ENCODE measurements at places on chromosomes 13 and 19.

DNA sequence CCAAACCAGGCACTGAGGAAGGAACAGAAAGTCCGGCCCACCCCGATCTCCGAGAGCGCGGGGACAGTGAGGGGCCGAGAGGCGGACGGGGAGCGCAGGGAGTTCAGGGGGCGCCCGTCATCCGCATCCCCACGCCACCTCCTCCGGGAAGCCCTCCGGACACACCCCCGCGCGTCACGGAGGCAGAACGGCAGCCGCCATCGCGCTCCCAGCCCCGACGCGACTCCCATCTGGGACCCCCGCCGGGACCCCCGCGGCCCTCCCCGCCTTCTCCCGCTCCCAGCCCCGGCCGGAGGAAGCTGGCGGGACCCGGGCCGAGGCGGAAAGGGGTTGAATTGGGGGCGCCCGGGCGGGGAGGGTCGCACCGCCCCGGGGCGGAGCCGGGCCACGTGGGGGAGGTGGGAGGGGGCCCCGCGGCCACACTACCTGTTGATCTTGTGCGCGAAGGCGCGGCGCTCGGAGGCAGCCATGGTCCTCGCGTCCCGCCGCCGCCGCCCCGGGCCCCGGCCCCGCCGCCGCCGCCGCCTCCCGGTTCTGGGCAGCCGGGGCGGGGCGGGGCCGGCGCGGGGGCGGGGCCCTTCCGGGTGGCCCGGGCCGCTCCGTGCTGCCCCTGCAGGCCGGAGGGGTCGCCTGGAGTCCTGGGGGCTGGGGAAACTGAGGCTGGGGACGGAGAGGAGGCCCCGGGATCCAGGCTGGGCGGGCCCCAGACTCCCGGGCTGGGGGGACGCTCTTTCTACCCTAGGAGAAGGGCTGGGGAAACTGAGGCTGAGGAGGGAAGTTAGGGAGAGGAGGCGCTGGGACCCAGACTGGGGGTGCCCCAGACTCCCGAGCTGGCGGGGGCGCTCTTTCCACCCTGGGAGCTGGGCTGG lies at the start of gene DOCK6:
DOCK6 (minus strand) TSS at position 554 of the 869 bp plus-strand sequence; CDS start at position 470, 84 bp downstream.
- H3K36me3 ChIP-seq: no peaks in the 10 kb centered on the region
- H3K27ac ChIP-seq: no peak within 1 kb of the TSS
- peak within 1 kb of the TSS; percentile 56 for H3K4me3 ChIP-seq
- DNase-seq: no peak
- H3K4me1 ChIP-seq: peaks cover 9% of the 10 kb centered on the region

DNA sequence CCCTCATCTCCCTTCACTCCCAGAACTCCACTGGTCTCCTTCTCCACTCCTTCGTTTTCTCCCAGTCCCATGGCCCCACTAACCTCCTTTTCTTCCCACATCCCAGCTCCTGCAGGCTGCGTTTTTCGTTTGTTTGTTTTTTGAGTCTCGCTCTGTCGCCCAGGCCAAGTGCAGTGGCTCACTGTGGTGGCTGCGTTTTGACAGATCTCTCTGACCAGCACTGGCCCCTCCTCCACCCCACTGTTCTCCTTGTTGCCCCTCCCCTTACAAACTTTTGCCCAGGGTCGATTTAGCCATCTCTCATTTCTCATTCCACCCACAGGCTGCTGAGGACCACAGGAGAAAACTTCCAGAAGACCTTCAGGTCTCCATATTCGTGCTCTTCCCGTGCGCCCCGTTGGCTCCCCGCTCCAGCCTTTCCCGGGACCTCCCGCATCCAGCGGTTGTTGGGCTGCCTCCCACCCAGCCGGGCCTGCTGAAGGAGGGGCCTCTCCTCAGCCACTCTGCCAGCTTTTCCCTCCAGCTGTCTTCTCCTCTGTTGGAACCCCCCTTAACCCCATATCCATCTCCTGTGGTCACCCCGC lies 40.6 kb upstream of the GJB6 start:
- H3K36me3 ChIP-seq: no peaks in the 10 kb centered on the region
- H3K27me3 ChIP-seq: no peaks in the 10 kb centered on the region
- no peak overlapping the region for H3K27ac ChIP-seq
- no peak overlapping the region for H3K4me3 ChIP-seq
- no peaks in the 10 kb centered on the region for H3K4me1 ChIP-seq

GRCh38 chr19:872266-872951 lies 12.9 kb downstream of the CFD start:
- peak overlapping the region; percentile 59 for H3K27ac ChIP-seq
- peak; percentile 78 for DNase-seq
- H3K36me3 ChIP-seq: peaks cover 35% of the 10 kb centered on the region
- H3K4me3 ChIP-seq: peak overlapping the region; percentile 29

DNA sequence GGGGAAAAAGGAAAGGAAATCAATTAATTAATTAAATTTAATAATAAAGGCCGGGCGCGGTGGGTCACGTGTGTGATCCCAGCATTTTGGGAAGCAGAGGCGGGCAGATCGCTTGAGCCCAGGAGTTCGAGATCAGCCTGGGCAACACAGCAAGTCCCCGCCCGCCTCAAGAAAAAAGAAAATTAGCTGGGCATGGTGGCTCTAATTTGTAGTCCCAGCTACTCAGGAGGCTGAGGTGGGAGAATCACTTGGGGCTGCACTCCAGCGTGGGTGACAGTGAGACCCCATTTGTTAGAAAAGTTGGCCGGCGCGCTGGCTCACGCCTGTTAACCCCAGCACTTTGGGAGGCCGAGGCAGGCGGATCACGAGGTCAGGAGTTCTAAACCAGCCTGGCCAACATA lies 733 bp upstream of the CD320 start:
- H3K4me1 ChIP-seq: peaks cover 22% of the 10 kb centered on the region
- DNase-seq: no peak
- H3K27me3 ChIP-seq: no peaks in the 10 kb centered on the region
- peaks cover 34% of the 10 kb centered on the region for H3K36me3 ChIP-seq
- H3K27ac ChIP-seq: peak overlapping the region; percentile 79
- H3K4me3 ChIP-seq: peak overlapping the region; percentile 73

GRCh38 chr19:49546825-49547565 lies 19.2 kb downstream of the RCN3 start:
- peak; percentile 61 for DNase-seq
- no peaks in the 10 kb centered on the region for H3K27me3 ChIP-seq
- no peaks in the 10 kb centered on the region for H3K36me3 ChIP-seq
- H3K4me3 ChIP-seq: peak overlapping the region; percentile 18

- no peaks in the 10 kb centered on the region for H3K4me1 ChIP-seq
- no peaks in the 10 kb centered on the region for H3K27me3 ChIP-seq
- no peaks in the 10 kb centered on the region for H3K36me3 ChIP-seq
- no peak for DNase-seq
Measured at GRCh38 chr13:45872566-45872965, 21.0 kb upstream of the SIAH3 start.

All from effector memory CD4-positive, alpha-beta T cell (primary cell).